Upper lobe of left lung (tissue), 6 donors: ENCODE measurements at places on chromosomes 4 and X.

DNA sequence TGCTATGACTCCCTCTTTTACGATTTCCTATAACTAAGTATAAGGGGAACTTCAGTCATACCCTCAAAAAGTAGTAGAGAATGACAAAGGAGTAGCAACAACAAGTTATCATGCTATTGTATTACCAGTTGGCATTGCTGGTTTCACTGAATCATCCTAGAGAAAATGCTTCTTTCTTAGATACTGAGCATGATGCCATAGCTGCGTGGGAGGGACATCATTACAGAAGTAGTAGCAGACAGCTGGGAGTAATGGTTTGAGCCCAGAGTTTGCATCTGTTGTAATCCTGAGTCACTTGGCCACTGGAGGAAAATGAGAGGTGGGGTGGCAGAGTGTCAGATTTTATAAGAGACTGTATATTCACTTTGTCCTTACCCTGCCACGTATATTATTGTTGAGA lies 38.6 kb downstream of the MTMR1 start:
- no peak overlapping the region for H3K4me3 ChIP-seq
- peaks cover 40% of the 10 kb centered on the region for H3K36me3 ChIP-seq
- H3K27ac ChIP-seq = no peak overlapping the region

DNA sequence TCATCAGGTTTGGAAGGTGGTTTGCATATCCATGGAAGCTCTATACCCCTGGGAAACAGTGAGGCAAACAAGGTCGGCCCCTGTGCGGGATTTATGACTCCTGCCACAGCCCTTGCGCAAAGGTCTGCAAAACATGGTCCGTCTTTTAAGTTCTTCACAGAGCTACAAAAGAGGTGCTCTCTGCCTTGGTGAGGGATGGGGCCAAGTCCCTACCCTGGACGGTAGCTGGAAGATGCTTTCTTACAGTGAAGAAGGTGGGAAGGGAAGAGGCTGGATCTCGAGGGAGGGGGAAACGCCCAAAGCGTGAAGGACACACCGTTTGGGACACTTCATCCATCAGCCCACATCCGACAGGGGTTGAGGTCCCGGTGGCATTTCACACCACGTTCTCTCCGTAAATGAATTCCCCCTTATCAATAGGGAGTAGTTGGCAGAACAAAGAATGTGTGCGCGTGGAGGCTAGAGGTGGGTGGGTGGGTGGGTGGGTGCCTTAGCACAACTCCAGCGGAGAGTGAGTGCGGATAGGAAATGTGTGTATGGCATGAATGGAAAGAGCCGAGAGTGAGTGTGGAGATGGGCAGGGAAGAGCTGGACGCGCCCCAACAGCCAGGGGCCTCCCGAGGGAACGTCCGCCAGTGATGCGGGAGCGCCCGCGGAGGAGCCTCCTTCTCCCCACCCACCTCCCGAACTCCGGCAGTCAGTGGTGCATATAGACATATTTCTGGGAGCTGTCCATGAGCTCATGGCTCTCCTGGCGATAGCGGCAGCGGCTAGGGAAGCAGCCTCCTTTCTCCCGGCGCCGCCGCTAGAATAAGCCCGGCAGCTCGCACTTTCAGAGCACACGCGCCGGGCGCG lies 68.3 kb downstream of the LARP7 start:
- H3K36me3 ChIP-seq = no peaks in the 10 kb centered on the region
- peaks cover 4% of the 10 kb centered on the region for H3K4me1 ChIP-seq
- peak overlapping the region; percentile 41 for H3K4me3 ChIP-seq
- H3K27ac ChIP-seq = no peak overlapping the region

GRCh38 chr4:68569466-68570121 lies 6.5 kb downstream of the UGT2B17 start:
- no peak for DNase-seq
- no peaks in the 10 kb centered on the region for H3K36me3 ChIP-seq
- no peak overlapping the region for H3K4me3 ChIP-seq
- no peaks in the 10 kb centered on the region for H3K27me3 ChIP-seq
- H3K27ac ChIP-seq = no peak overlapping the region

GRCh38 chrX:497186-498014 lies 110.7 kb upstream of the PPP2R3B start:
- H3K27me3 ChIP-seq = no peaks in the 10 kb centered on the region
- no peaks in the 10 kb centered on the region for H3K4me1 ChIP-seq
- H3K4me3 ChIP-seq = no peak overlapping the region
- no peaks in the 10 kb centered on the region for H3K36me3 ChIP-seq
- no peak for DNase-seq

GRCh38 chr4:173332963-173333657 lies 1.0 kb downstream of the HMGB2 start:
- H3K4me1 ChIP-seq = peaks cover 19% of the 10 kb centered on the region
- H3K27me3 ChIP-seq = no peaks in the 10 kb centered on the region
- H3K4me3 ChIP-seq = peak overlapping the region; percentile 93
- no peak for DNase-seq

DNA sequence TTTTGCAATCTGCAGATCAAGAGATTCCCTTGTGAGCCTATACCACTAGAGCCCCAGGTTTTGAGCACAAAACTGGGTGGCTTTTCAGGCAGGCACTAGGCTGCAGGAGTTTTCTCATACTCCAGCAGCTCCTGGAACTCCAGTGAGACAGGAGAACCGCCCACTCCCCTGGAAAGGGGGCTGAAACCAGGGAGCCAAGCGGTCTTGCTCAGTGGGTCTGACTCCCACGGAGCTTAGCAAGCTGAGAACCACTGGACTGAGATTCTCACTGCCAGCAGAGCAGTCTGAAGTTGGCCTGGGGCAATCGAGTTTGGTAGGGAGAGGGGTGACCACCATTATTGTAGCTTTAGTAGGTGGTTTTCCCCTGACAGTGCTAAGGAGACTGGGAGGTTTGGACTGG lies 313.8 kb upstream of the TEX13C start:
- DNase-seq = no peak
- no peaks in the 10 kb centered on the region for H3K27me3 ChIP-seq
- H3K36me3 ChIP-seq = no peaks in the 10 kb centered on the region
- no peak overlapping the region for H3K27ac ChIP-seq
- no peak overlapping the region for H3K4me3 ChIP-seq

DNA sequence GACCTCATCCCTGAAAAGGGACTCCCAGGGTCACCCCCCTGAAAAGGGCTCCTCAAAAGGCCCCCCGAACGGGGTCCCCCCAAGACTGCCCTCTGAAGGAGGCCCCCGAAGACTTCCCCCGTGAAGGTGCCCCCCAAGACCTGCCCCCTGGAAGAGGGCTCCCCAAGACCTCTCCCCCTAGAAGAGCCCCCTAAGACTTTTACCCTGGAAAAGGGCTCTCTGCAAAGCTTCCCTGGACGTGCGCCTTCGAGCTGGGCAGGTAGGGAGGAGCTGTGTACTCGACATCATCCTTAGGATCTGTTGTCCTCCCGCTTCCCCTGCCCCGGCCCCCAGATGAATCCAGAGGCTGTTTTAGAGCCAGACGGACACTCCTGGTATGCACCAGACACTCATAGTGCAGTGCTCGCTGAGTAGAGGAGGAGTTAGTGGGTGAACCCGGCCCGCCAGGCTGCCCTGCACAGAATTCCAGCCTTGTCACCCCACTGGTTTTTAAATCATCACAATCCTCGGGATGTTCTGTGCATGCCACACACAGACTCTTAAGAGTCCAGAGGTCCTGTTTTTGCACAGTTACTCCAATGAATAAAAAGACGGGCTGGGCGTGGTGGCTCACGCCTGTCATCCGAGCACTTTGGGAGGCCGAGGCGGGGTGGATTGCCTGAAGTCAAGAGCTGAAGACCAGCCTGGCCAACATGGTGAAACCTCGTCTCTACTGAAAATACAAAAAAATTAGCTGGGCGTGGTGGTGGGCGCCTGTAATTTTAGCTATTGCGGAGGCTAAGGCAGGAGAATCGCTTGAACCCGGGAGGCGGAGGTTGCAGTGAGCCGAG lies 5.7 kb upstream of the SLC25A6 start:
- H3K36me3 ChIP-seq = peaks cover 15% of the 10 kb centered on the region
- no peaks in the 10 kb centered on the region for H3K27me3 ChIP-seq
- H3K4me3 ChIP-seq = no peak overlapping the region
- H3K27ac ChIP-seq = no peak overlapping the region
- peaks cover 9% of the 10 kb centered on the region for H3K4me1 ChIP-seq
- DNase-seq = no peak

DNA sequence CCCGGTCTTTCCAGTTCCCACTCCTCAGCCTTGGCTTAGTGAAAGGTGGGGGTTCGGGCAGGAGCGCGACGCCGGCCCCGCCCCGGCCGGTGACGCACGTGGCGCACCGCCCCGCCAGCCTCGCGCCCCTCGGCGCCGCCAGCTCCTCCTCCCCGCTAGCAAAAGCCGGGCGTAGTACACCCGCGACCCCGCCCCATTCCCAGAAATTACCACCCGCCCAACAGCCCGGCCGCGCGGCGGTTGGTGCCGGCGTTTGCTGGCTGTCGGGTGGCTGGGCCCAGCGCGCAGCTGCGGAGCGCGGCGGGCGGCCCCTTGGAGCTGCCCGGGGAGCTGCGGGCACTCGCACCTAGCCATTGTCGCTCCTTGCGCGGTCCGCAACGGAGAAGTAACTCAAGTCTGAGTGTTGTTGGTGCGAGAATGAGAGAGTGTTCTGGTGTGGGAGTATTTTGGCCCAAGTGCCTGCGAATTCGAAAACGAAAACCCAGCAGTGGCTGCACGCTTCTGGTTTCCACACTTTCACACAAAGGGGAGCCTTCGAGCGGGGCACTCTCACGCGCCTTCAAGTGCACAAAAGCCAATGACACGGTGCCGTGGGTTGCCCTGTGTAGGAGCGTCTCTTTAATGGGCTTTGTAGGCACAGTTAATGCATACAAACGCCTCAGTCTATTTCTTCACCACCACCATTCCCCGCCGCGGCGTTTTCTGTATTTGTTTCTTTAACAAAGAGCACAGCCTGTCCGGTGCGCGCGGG lies 1.0 kb upstream of the ELF2 start:
- peak overlapping the region; percentile 98 for H3K4me3 ChIP-seq
- no peaks in the 10 kb centered on the region for H3K27me3 ChIP-seq
- DNase-seq = peak; percentile 98
- H3K4me1 ChIP-seq = peaks cover 22% of the 10 kb centered on the region
- peak overlapping the region; percentile 100 for H3K27ac ChIP-seq

- H3K36me3 ChIP-seq = no peaks in the 10 kb centered on the region
- H3K27ac ChIP-seq = no peak overlapping the region
- no peaks in the 10 kb centered on the region for H3K4me1 ChIP-seq
- no peaks in the 10 kb centered on the region for H3K27me3 ChIP-seq
- no peak for DNase-seq
Measured at GRCh38 chrX:63934791-63935190, 149.8 kb upstream of the ARHGEF9 start.

DNA sequence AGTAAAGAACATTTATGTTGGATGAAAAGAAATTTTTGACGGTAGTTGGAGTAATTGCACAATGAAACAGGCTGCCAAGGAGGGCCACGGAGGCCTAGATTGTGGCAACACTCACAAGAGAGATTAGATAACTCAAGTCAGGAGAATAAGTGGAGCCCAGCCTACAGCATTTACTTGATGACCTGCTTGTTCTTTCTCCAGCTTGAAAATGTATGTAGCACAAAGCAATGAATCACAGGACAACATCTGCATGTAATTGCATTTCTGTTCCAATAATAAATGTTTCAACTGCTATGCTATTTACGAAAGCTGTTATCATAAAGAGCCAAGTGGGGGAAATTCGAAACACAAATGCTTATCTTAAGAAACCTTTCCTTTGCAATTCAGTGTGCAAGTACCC lies 221.2 kb upstream of the MID1 start:
- DNase-seq = no peak
- H3K36me3 ChIP-seq = no peaks in the 10 kb centered on the region
- H3K27me3 ChIP-seq = no peaks in the 10 kb centered on the region
- no peak overlapping the region for H3K4me3 ChIP-seq
- no peak overlapping the region for H3K27ac ChIP-seq

GRCh38 chrX:43557792-43558191 lies 98.3 kb upstream of the MAOA start:
- H3K27ac ChIP-seq = no peak overlapping the region
- DNase-seq = peak; percentile 43
- no peaks in the 10 kb centered on the region for H3K27me3 ChIP-seq

- H3K27me3 ChIP-seq = no peaks in the 10 kb centered on the region
- no peak overlapping the region for H3K27ac ChIP-seq
- no peaks in the 10 kb centered on the region for H3K4me1 ChIP-seq
- no peak for DNase-seq
Measured at GRCh38 chr4:6019316-6020263, 1.4 kb upstream of the C4orf50 start.

DNA sequence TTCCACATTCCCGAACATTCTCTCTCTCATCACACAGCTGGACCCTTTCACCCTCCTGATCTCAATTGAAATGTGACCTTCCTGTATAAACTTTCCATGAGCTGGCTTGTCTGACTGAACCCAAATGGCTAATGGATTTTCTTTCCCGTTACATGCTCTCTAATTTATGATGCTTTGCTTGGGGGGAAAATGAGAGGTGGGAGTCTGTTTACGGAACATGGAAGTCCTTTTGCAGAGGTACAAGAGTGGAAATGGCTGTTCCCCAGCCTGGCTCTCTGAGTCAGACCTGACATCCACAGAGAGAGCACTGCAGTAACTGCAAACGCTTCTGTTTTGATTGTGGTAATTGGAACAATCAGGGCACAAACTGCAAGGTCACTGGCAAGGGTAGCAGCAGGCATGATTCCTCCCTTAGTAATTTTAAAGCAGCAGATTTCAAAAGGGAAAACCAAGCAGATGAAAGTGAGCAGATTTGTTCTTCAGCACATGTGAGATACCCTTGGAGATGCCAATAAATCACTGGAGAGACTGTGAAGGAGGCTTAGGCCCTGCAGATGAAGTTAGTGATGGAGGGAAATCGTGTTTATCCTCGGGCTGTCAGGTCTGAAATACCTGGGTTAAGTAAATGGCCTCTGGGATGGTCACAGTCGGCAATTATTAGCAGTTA lies 83.9 kb downstream of the SNCA start:
- H3K27me3 ChIP-seq = no peaks in the 10 kb centered on the region
- H3K4me1 ChIP-seq = no peaks in the 10 kb centered on the region
- H3K27ac ChIP-seq = peak overlapping the region; percentile 48
- no peaks in the 10 kb centered on the region for H3K36me3 ChIP-seq
- no peak overlapping the region for H3K4me3 ChIP-seq
- no peak for DNase-seq

- DNase-seq = no peak
- H3K4me1 ChIP-seq = no peaks in the 10 kb centered on the region
- no peaks in the 10 kb centered on the region for H3K36me3 ChIP-seq
Measured at GRCh38 chr4:104938624-104939023, 208.1 kb upstream of the TET2 start.
